ENCODE measurements at places on chromosomes 12 and 14. TPM values are rescaled to one million over a fixed set of nuclear protein-coding genes. Genes with fewer than 3 reads are reported as not detected.

DNA sequence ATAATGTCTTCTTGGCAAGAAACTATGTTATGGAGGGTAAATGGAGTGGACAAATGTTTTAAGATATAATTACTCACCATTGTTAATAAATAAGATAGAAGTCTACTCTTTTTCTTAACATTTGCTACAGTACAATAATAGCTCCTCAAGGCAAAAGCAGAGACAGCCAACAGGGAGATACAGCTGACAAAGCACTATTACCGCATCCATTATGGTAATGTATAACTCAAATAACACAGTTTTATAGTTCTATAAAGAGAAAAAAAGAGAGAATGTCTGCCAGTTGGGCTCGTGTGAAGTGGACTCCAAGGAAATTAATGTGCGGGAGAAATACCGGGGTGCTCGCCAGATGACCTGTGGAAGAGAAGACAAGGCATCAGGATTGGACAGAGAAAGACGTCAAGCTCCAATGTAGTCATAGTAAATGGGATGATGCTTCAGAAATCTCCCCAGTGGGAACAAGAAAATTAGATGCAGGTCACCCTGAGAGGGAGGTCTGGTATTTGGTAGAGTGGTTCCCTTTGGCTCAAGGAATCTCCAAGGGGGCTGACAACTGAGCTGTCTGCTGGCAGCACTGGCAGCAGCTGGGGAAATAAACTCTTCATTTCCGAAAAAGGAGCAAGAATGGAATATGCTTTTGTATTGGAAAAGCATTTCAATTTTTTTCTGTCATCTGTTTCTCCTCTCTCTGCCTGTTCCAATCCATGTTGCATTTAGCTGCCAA lies 343.9 kb downstream of the LRFN5 start:
- no peak for DNase-seq

LRRC9 gene
- total RNA-seq = not detected

MIP gene
- not detected for total RNA-seq

GRCh38 chr12:71071536-71072097 lies 86.2 kb downstream of the TSPAN8 start:
- DNase-seq = no peak

GRCh38 chr12:40499856-40500255 lies 192.4 kb upstream of the CNTN1 start:
- peak; percentile 65 for DNase-seq

LALBA gene
- total RNA-seq = not detected

LBHD2 gene
- total RNA-seq = not detected

- DNase-seq = peak; percentile 68
Measured at GRCh38 chr14:54676812-54677708, 110.1 kb downstream of the SAMD4A start.

- no peak for DNase-seq
Measured at GRCh38 chr12:75887979-75888378, 143.6 kb downstream of the PHLDA1 start.

DNA sequence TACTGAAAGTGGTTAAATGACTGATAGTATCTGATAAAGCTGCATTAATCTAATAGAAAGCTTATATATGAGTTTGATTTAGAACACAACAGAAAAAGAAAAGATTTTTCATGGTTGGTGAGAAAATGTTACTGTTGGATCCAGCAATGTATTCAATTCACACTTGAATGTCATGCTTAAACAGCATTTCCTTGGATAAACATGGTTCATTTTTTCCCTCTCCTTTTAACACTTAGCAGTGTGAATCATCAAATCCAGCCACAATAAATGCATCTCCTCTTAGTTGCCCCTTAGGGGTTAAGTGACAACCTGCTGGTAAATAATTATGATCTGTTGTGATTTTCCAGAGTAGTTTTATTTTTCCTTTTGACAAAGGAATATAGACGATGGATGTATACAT lies 74.9 kb upstream of the GRIP1 start:
- DNase-seq = no peak

KRT77 gene
- total RNA-seq = not detected

GRCh38 chr12:118773956-118774723 lies 207.2 kb upstream of the SRRM4 start:
- DNase-seq = peak; percentile 91

KRT79 gene
- total RNA-seq = not detected

- peak; percentile 71 for DNase-seq
Measured at GRCh38 chr12:57341275-57341990, 89.4 kb downstream of the R3HDM2 start.

RPL6 gene
- total RNA-seq = 2,919 TPM

- DNase-seq = peak; percentile 54
Measured at GRCh38 chr12:22100958-22101748, 55.1 kb downstream of the CMAS start.
